ENCODE measurements at places on chromosomes 16 and 17.

DNA sequence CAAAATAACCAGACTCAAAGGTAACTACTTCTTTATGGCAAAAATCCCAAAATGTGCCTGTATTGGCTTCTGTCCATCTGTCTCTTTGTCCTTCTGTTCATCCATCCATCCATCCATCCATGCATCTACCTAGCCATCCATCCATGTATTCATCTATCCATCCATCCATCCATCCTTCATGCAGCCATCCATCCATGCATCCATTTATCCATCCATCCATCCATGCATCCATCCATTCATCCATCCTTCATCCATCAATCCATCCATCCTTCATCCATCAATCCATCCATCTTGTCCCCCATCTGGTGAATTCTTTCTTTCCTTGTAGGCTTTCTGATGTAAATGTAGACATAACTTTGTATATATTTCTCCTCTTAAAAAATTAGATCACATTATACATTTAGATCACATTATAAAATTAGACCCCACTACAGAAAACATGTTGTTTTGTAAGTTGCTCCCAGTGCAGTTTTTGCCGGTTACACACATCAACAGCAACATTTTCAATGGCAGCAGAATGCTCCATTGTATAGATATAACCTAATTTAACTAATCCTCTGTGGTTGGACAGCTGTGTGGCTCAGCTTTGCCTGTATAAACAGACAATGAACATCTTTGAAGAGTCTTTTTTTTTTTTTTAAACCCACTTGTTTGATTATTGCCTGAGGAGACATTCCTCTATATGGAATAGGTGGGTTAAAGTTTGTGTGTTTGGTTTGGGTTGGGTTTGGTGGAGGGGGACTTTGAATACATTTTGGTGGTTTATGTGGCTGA lies 72.0 kb downstream of the MSI2 start:
- no peak for DNase-seq

DNA sequence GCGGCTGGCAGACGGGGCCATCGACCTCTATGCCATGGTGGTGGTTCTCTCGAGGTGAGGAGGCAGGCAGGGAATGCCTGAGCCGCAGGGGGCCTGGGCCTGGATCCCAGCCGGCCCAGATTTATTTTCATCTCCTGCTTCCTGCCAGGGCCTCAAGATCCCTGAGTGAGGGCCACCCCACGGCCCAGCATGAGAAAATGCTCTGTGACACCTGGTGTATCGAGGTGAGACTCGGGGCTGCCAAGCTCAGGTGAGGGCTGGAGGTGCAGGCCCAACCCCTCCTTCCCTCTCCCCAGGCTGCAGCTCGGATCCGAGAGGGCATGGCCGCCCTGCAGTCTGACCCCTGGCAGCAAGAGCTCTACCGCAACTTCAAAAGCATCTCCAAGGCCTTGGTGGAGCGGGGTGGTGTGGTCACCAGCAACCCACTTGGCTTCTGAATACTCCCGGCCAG lies 4.9 kb downstream of the ACADVL start:
- DNase-seq, result no peak

DNA sequence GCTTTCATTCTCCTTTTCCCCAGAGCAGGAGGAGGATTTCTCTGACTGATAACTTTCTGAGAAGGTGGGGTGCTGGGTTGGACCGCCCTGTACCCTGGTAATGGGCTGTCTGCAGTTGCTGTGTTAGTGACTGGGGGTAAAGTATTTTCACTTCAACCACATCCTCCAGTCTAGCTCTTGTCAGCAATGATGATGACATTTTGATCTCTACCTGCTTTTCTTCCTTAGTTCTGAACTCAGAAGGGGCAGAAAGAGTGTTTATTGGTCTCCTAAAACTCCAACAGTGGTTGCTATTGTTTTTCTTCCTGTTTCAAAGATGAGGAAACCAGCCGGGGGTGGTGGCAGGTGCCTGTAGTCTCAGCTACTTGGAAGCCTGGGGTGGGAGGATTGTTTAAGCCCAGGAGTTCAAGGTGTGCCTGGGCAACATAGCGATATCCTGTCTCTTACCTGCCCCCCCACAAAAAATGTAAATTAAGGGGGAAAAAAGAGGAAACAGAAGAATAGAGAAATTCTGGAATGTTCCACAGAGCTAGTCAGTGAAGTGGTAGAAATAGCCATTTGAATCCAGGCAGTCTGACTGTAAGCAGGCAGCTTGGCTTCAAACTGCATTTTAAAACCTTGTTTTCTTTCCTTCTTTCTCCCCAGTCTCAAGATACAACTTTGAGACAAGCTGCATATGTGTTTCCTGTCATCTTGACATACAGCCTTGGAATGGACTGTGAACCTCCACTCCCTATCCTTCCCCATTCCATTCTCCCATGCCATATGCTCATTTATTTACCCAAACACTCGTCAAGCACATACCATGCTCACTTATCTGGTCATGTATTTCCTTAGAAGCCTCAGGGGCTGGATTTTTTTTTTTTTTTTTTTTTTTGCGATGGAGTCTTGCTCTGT lies 3.3 kb upstream of the N4BP1 start:
- DNase-seq, result no peak

- no peak for DNase-seq
Observed at GRCh38 chr16:30925995-30926811, 2.8 kb downstream of the FBXL19 start.

GRCh38 chr17:79391376-79392233 lies 219.2 kb downstream of the RBFOX3 start:
- peak; percentile 86 for DNase-seq

GRCh38 chr16:46649588-46650253 lies 28.5 kb upstream of the SHCBP1 start:
- peak; percentile 77 for DNase-seq
